ENCODE measurements at places on chromosomes 7 and 10.

DNA sequence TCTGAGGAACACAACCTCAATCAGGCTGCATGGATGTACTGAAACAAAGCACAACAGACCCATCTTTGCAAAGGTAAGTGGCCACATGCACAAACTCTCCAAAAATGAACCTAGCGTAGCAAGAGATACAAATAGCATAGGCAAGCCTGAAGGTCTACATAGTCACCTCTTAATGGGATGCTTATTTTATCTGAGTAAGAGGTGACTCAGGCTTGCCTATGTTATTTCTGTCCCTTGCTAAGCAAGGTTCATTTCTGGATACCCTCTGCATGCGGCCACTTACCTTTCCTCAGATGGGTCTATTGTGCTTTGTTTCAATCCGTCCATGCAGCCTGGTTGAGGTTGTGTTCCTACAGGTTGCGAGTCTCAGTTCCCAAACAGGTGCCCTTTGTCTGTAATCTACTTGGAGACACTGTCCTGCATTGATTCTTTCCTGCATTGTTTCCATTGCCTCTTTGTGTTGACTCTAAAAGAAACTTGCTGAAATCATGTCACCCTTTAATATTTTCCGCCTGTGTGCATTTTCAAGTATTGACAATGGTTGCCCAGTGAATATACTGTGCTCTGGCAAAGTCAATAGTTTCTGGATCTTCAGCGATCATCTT is 291.8 kb upstream of the LYZL1 start:
- DNase-seq: no peak

GRCh38 chr7:76201732-76202665 is at the start of gene SRRM3:
SRRM3 (plus strand) TSS chr7:76201896; CDS start chr7:76235067, 33,171 bp downstream.
- peak; percentile 54 for DNase-seq

GRCh38 chr10:109029870-109030269 is 893.4 kb downstream of the XPNPEP1 start:
- DNase-seq: no peak

GRCh38 chr10:49751636-49752510 is 10.2 kb downstream of the OGDHL start:
- DNase-seq: no peak

DNA sequence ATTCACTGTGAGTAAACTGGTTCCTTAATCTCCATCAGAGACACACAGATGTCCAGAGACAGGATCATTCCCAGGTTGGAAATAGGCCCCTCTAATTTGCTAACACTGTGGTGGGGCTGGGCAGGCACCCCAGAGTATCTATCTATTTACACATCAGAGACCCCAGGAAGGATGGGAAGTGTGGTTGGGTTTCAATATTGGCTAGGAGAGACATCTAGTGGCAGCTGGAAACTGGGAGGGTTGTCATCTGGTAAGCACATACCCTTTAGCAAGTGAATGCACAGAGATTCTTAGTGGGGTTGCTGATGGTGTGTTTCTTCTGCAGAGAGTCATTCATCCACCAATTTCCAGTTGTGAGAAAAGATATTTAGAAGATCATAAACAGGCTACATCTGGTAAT is 36.0 kb upstream of the NRG3 start:
- DNase-seq: no peak

DNA sequence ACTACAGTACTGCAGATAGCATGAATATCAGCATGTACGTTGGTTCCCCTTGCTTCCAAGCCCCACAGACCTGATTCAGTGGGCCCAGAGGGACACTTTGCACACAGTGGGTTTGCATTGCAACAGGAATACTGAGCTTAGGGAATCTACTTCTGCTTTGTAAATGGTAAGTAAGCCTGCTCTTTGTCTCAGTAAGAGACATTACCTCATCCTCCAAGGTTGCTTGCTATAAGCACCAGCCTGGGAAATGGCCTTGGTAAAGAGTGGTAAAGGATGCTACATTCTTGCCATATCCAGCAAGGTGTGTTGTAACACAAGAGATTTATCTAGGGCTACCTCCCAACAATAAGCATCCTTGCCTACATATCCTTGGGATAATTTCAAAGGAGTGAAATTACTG is 730.5 kb downstream of the INHBA start:
- no peak for DNase-seq

- DNase-seq: no peak
Measured at GRCh38 chr7:144579687-144580086, 176.2 kb upstream of the NOBOX start.

- no peak for DNase-seq
Measured at GRCh38 chr7:30187513-30187912, 52.7 kb downstream of the MTURN start.
